ENCODE measurements at places on chromosomes 5 and 9. TPM values are rescaled to one million over a fixed set of nuclear protein-coding genes. Genes with fewer than 3 reads are reported as not detected.

BARX1 gene
- 0.27 TPM for total RNA-seq

STK32A gene
- total RNA-seq = 14.5 TPM

LCN12 gene
- total RNA-seq = 0.71 TPM

SLC23A1 gene
- not detected for total RNA-seq

GABBR2 gene
- not detected for total RNA-seq

PCA3 gene
- 0.81 TPM for total RNA-seq

IL3 gene
- not detected for total RNA-seq

MYMK gene
- not detected for total RNA-seq

DMRTA1 gene
- total RNA-seq = 0.13 TPM

DNA sequence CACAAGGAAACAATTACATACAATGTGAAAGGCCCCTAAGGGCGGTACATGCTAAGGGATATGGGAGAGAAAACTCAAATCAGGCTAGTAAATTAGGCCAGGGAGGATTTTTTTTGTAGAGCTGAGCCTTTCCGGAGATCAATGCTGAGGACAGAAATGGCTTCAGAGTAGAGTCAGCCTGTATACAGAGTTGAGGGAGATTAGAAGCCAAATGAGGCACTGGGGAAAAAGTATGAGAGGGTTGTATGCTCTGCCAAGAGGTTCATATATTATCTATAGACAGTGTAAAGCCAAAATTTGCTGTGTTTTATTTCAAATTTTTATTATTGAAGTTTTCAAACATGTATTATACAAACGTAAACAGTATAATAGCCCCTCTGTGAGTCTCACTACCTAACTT lies 103.1 kb downstream of the BNC2 start:
- no peaks in the 10 kb centered on the region for H3K27me3 ChIP-seq
- H3K4me3 ChIP-seq = no peak overlapping the region
- H3K36me3 ChIP-seq = no peaks in the 10 kb centered on the region
- no peak for DNase-seq

GRCh38 chr9:96071815-96072124 lies 196.3 kb downstream of the ERCC6L2 start:
- H3K4me3 ChIP-seq = no peak overlapping the region
- no peaks in the 10 kb centered on the region for H3K27me3 ChIP-seq
- DNase-seq = no peak

GRCh38 chr5:174610968-174611367 lies 113.4 kb upstream of the MSX2 start:
- H3K27ac ChIP-seq = no peak overlapping the region
- H3K36me3 ChIP-seq = no peaks in the 10 kb centered on the region
- H3K27me3 ChIP-seq = no peaks in the 10 kb centered on the region
- H3K4me1 ChIP-seq = no peaks in the 10 kb centered on the region

- no peaks in the 10 kb centered on the region for H3K36me3 ChIP-seq
- H3K4me1 ChIP-seq = no peaks in the 10 kb centered on the region
- no peak for DNase-seq
- H3K27me3 ChIP-seq = no peaks in the 10 kb centered on the region
- H3K4me3 ChIP-seq = no peak overlapping the region
These were observed 62.7 kb downstream of the NDFIP1 start for GRCh38 chr5:142171270-142171669.

- no peak overlapping the region for H3K4me3 ChIP-seq
- no peak for DNase-seq
- no peaks in the 10 kb centered on the region for H3K4me1 ChIP-seq
- H3K27ac ChIP-seq = no peak overlapping the region
These were observed 701.0 kb downstream of the NR2F1-AS1 start for GRCh38 chr5:92879806-92880543.

- H3K36me3 ChIP-seq = no peaks in the 10 kb centered on the region
- H3K4me1 ChIP-seq = no peaks in the 10 kb centered on the region
- peak overlapping the region; percentile 78 for H3K27ac ChIP-seq
- H3K4me3 ChIP-seq = no peak overlapping the region
- no peaks in the 10 kb centered on the region for H3K27me3 ChIP-seq
These were observed 38.8 kb upstream of the GLRX start for GRCh38 chr5:95861221-95861863.

DNA sequence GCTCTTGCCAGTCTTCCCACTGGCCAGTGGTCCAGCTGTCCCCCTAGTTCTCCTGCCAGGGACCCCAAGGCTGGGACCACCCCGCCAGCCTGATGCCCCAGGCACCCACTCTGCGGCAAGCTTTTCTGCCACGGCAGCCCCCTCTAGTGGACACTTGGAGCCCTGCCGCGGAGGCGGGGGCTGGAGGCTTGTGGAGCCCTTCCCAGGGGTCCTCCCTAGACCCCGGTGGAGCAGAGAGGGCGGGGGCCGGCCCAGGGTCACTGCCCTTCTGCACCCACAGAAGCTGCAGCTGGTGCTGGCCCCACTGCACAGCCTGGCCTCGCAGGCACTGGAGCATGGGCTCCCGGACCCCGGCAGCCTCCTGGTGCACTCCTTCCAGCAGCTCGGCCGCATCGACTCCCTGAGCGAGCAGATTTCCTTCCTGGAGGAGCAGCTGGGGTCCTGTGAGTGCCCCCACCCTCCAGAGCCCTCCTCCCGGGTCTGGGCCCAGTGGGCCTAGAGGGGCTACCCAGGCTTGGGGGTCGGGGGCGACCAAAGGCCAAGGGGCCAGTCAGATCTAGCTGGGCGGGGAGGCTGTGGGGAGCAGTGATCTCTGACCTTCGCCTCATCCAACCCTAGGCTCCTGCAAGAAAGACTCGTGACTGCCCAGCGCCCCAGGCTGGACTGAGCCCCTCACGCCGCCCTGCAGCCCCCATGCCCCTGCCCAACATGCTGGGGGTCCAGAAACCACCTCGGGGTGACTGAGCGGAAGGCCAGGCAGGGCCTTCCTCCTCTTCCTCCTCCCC lies 9.1 kb downstream of the EGFL7 start:
- H3K36me3 ChIP-seq = no peaks in the 10 kb centered on the region
- H3K4me1 ChIP-seq = no peaks in the 10 kb centered on the region
- H3K4me3 ChIP-seq = no peak overlapping the region
- no peaks in the 10 kb centered on the region for H3K27me3 ChIP-seq

GRCh38 chr5:54001976-54002775 lies 308.2 kb downstream of the ARL15 start:
- H3K27me3 ChIP-seq = no peaks in the 10 kb centered on the region
- H3K4me1 ChIP-seq = no peaks in the 10 kb centered on the region
- no peak for DNase-seq
- H3K27ac ChIP-seq = no peak overlapping the region

DNA sequence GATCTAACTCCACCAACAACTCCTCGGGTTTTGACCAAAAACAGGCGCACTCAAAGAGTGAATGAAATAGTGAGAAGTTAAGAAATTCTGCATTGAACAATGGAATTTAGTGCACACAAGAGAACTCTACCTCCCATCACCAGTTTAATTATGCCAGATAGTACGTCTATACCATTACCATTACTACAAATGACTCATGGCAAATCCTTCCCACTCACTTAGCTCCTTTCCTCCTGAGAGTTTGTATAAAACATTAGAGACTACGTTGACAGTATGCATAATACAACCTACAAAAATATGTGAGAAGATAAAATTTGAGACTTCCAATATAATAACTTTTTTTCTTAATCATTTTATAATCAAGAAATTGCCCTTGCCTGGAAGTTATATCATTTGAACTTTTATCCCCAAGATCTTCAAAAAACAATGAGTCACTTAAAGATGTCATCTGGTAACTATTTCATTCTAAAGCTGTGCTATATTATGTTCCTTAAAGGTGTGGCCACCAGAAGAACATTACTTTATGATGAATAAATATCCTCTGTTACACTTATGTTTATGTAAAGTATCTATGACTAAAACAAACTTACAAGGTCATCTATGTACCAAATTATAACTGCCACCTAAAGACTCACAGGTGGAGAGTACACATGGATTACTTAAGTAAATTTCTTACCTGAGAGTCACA lies 297.9 kb upstream of the PTGER4 start:
- H3K27ac ChIP-seq = no peak overlapping the region
- H3K4me3 ChIP-seq = no peak overlapping the region
- no peaks in the 10 kb centered on the region for H3K27me3 ChIP-seq
- no peaks in the 10 kb centered on the region for H3K36me3 ChIP-seq
- H3K4me1 ChIP-seq = peaks cover 2% of the 10 kb centered on the region
- DNase-seq = no peak

GRCh38 chr5:151612689-151613427 lies 21.7 kb upstream of the FAT2 start:
- no peak for DNase-seq
- no peaks in the 10 kb centered on the region for H3K4me1 ChIP-seq
- H3K36me3 ChIP-seq = no peaks in the 10 kb centered on the region

GRCh38 chr5:172638209-172638768 lies 2.8 kb upstream of the NEURL1B start:
- DNase-seq = peak; percentile 9
- no peaks in the 10 kb centered on the region for H3K36me3 ChIP-seq
- no peak overlapping the region for H3K27ac ChIP-seq
- no peak overlapping the region for H3K4me3 ChIP-seq

DNA sequence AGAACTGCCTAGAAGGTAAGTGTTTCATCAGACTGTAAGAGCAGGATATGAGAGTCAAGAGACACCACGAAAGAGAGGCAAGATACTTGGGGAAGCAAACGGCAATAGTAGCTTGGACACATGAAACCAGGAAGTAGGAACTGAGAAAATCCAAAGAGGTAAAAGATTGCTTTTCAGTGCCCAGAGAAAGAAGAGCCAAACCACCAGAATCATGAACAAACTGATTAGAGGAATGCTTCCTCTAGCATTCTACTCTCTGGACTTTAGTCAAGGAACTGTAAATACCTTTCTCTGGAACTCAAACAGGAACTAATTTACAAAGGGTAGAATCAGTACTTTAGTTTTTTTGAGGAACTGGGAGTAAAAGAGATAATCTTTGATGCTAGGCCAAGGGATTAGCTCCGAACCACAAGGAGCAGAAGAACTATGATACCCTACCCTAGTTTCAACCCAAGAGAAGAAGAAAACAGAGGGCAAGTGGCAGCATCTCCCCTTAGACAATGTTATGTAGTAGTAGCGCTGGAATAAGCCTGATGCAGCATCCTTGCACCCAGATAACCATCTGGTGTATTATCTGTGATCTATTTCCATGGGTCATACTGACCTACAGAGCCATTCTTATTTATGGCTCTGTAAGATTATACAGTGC lies 41.3 kb downstream of the EFCAB9 start:
- no peaks in the 10 kb centered on the region for H3K4me1 ChIP-seq
- no peak overlapping the region for H3K27ac ChIP-seq
- no peaks in the 10 kb centered on the region for H3K27me3 ChIP-seq
